ENCODE measurements at places on chromosomes 12 and 14. TPM values are rescaled to one million over a fixed set of nuclear protein-coding genes. Genes with fewer than 3 reads are reported as not detected.

Gene C1R
- total RNA-seq: 5.3 TPM

Gene IQSEC3
- under 0.01 TPM for total RNA-seq

Gene HOXC12
- total RNA-seq: not detected

Gene NEUROD4
- total RNA-seq: not detected

Gene MMP19
- total RNA-seq: 0.32 TPM

Gene SLC8B1
- total RNA-seq: 23.7 TPM

Gene ZBTB1
- total RNA-seq: 48.7 TPM

Gene OTX2
- not detected for total RNA-seq

Gene GALNT4
- total RNA-seq: 19.5 TPM

Gene DEGS2
- total RNA-seq: under 0.01 TPM

Gene TRMT5
- total RNA-seq: 17.8 TPM

Gene RNASE9
- not detected for total RNA-seq

Gene ADGRD1
- total RNA-seq: not detected

Gene NYNRIN
- total RNA-seq: 14.3 TPM

Gene EID3
- total RNA-seq: 1.9 TPM

Gene CD163
- total RNA-seq: not detected

Gene PMEL
- total RNA-seq: 1.8 TPM

All from epithelial cell of umbilical artery (primary cell).